ENCODE measurements at places on chromosomes 1 and 21.

DNA sequence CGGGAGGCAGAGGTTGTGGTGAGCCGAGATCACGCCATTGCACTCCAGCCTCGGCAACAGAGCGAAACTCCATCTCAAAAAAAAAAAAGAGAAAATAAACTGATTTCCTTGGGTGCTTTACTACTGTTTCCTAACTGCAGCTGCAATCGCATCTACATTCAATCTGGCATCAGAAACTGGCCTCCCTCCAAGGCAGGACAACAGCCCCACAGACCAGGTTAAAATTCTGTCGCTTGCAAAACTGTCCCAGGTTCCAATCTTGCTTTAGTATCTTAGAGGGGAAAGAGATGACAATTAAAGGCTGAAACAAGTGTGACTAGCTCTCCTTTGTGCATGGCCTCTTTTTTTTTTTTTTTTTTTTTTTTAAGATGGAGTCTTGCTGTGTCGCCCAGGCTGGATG is 32.4 kb upstream of the SLC25A33 start:
- no peak for DNase-seq

GRCh38 chr1:975896-976683 is 5.8 kb downstream of the PERM1 start:
- peak; percentile 70 for DNase-seq

DNA sequence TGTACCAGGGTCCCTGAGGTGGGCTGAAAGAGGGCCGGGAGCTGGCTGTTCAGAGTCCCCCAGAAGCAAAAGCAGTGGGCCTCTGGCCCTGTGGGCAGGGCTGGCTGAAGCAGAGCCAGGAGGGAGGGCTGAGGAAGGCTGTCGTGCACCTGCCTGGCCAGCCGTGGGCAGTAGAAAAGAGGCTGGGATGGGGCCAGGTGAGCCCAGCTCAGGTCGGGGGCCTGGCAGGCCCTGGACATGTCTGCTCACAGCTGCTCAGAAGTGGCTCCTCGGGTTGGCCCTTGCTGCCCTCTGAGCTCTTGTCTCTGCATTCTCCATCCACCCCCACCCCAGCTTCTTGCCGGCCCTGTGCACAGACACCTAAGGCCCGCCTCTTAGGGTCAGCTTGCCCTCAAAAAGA is 60.0 kb downstream of the TCP10L start:
- no peak for DNase-seq

DNA sequence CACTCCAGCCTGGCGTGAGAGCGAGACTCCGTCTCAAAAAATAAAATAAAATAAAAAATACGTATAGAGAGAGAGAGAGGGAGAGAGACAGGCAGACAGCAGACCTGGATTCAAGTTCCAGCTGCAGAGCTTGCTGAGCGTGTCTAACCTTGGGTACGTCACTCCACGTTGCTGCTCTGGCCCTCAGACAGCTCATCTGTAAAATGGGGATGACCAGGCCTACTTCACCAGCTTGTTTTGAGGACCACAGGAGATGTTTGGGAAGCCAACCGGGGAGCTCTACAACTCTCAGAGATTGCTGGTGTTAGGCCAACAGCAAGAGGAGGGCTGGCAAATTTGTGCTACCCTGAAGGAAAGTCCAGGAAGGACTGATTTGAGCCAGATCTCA is 499 bp upstream of the TRAF5 start:
- DNase-seq, result no peak

- no peak for DNase-seq
Measured at GRCh38 chr1:164644774-164645644, 86.0 kb downstream of the PBX1 start.

DNA sequence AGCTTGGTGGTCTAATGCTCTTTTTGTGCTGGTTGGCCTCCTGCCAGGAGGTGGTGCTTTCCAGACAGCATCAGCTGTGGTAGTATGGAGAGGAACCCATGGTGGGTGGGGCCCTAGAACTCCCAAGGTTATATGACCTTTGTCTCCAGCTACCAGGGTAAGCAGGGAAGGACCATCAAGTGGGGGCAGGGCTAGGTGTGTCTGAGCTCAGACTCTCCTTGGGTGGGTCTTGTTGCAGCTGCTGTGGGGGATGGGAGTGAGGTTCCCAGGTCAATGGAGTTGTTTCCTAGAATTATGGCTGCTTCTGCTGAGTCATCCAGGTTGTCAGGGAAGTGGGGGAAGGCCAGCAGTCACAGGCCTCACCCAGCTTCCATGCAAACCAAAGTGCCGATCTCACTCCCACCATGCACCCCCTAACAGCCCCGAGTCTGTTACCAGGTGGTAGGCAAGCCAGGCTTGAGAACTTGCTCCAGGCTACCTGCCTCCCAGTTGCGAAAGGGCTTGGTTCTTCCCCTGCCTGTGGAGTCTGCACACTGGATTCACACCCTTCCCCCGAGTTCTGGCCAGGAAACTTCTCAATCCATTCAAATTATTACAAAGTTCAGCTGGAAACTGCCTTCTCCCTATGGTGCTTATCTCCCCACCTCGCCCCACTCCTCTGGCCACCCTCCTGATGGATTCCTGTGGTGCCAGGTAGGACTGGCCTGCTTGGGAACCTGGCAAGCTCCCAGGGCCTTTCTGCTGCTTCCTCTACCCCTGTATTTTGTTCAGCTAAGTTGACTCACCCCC is 37.8 kb downstream of the DRAM2 start:
- no peak for DNase-seq

DNA sequence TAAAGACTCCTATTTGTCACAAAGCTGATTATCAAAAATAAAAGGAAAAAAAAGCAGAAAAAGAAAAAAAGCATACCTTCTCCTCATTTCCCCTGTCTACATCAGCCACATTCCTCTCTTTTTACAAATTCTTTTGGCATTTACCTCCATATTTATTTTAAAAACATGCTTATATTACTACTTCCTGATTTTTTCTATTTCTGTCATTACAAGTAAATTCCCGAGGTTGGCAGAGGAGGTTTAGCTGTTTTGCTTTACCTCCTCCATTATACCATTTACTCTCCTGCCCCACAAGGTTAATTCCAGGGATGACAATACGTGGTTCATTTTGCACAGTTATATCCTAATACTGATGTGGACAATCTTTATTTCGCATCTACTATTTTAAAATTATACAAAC is 26.3 kb upstream of the CD34 start:
- DNase-seq, result no peak

Data from SK-N-DZ (cell line).